ENCODE measurements at places on chromosomes 7 and 10.

- no peak for DNase-seq
Observed at GRCh38 chr7:37113661-37114355, 334.9 kb downstream of the ELMO1 start.

- no peak for DNase-seq
Observed at GRCh38 chr10:122544493-122544892, 16.1 kb upstream of the DMBT1 start.

GRCh38 chr7:11833431-11833830 is 1.4 kb upstream of the THSD7A start:
- DNase-seq = peak; percentile 54

GRCh38 chr10:69232252-69232651 is 12.1 kb downstream of the HKDC1 start:
- no peak for DNase-seq

- no peak for DNase-seq
Observed at GRCh38 chr10:73093922-73094850, 2.5 kb downstream of the P4HA1 start.

- no peak for DNase-seq
Observed at GRCh38 chr7:40658729-40659128, 523.9 kb downstream of the SUGCT start.
